ENCODE measurements at places on chromosomes 16 and 17.

DNA sequence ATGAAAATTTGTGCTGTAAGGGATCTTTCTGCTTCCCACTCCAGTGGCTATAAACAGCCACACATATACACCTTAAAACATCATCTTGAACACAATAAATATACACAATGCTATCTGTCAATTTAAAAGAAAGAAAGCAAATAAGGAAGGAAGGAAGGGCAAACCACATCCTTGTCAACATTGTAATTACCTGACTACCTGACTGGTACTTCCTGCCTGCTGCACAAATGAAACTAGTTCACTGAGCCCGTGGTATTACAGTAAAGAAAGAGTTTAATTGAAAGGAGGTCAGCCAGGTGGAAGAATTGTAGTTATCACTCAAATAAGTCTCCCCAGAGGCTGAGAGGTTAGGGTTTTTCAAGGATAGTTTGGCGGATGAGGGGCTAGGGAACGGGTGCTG, 344.4 kb upstream of the ASIC2 start:
- no peak for DNase-seq

- no peak for DNase-seq
Measured at GRCh38 chr17:12523244-12523643, 142.4 kb upstream of the MYOCD start.

- DNase-seq = no peak
Measured at GRCh38 chr17:10429421-10430045, 7.8 kb upstream of the MYH8 start.

DNA sequence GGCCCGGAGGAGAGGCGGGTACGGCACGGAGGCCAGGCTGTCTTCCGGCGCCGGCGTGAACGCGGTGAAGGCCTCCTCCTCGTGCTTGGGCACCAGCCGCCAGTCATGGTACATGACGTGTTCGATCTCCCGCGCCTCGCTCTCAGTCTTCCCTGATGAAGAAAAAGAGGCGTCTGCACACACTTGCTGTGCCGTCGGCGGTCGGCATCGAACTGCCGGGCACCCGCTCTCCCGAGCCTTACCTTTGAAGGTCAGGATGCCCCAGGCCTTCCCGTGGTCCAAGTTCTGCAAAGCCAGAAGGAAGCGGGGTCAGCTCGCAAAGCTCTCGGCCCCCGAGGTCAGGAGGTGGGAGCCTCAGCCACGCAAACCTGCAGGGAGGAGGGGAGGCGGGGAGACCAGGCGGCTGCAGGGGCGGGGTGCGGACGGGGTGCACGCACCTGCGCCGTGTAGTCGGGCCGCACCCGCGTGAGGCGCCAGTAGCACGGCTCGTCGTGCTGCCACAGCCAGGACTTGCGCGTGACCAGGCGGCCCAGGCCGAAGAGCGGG, at the start of gene EME2:
Gene EME2 (plus strand): TSS at position 449 of the 546 bp plus-strand sequence. CDS start 418 bp downstream, outside the sequence.
- peak; percentile 57 for DNase-seq

DNA sequence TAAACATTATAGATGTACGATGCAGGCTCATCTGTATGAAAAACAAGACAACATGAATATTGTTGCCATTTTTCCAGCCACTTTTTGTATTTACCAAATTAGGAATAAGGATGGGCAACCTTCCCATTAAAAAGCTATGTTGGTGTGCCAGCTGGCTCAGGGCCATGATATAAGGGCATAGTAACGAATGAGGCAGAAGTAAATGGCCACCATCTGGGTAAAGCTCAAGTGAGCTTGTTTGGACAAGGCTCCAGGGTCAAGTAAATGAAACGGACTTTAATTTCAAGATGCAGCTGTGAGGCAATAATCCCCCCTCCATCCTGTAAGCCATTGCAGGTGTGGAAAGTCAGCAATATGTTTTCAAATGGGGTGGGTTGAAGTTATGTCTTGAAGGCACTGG, 930.9 kb upstream of the CDH8 start:
- DNase-seq = no peak

GRCh38 chr16:13322336-13322735, 420.9 kb downstream of the SHISA9 start:
- DNase-seq = no peak

- no peak for DNase-seq
Measured at GRCh38 chr17:13352747-13353415, 248.8 kb downstream of the HS3ST3A1 start.

GRCh38 chr16:89420204-89420603, 70.2 kb downstream of the ANKRD11 start:
- DNase-seq = no peak

DNA sequence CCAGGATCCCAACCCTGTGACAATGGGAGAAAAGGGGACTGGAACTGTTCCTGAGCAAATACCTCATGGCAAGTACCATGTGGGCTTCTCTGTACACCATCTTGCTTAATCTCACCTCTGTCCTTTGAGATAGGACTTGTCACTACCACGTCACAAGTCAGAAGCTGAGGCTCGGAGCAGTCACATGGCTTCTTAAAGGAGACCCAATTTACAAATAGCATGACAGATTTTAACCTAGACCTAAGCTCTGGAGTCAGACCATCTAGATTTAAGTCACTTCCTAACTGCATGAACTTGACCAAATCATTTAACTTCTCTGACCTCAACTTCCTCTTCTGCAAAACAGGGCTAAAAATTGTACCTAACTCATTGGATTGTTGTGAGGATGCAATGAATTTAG, 36.0 kb upstream of the CCL1 start:
- DNase-seq = no peak

- DNase-seq = no peak
Measured at GRCh38 chr16:89442990-89443726, 47.2 kb downstream of the ANKRD11 start.

GRCh38 chr17:50534222-50534978, 1.9 kb downstream of the EPN3 start:
- peak; percentile 27 for DNase-seq

DNA sequence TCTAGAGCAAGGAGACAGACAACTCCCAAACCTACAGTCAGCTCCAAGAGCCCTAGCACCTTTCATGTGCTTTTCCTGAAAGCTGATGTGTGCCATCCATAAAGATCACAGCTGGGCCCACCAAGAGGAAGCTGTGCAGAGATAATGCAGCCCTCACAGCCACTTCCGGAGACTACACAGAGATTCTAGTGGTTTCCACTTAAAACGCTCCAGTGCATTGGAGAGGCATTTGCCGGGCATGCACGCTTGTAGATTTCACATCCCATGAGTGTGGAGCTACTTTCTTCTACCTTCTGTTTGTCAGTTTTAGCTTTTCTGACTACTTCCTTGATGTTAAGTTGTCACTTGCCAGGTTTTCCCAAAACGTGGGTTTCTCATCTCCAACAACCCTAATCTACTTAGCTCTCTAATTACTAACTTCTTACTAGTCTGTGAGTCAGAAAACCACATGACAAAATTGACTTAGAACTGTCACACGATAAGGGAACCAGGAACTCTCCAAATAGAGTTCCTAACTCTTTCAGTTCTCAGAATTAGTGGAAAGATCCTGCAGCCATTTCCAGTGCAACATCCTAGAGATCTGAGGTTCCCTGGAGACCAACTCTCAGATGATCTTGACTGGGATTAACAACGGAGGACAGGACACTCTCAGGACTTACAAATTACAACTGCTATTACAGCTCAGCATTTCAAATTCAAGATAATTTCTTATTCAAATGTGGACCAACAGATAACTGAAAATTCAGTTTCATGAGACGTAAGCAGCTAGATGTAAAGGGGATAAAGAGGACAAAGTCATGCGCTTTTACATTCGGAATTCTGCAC, 28.6 kb downstream of the PMP22 start:
- DNase-seq = no peak

DNA sequence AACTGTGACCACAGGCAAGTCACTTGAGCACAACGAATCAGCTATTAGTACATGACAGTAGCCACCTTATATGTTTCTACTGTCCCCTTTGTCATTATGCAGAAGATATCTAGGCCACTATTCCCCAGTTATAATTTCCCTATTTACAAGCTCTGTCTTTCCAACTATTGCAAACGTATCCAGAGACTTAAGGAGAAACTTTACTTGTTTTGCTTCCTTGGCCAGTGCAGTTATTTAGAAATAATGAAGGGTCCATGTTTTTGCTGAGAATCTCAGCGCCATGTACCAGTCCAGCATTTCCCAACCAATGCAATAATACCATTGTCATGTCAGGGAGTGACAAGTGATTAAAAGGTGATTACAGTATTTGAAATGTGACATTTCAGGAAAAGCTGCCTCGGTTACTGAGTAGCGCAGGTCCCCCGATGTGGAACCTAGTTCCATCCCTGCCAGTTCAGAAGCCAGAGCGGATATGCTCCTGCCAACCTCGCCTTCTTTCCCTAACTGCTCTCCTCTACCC, 743 bp downstream of the ZNF624 start:
- DNase-seq = no peak

DNA sequence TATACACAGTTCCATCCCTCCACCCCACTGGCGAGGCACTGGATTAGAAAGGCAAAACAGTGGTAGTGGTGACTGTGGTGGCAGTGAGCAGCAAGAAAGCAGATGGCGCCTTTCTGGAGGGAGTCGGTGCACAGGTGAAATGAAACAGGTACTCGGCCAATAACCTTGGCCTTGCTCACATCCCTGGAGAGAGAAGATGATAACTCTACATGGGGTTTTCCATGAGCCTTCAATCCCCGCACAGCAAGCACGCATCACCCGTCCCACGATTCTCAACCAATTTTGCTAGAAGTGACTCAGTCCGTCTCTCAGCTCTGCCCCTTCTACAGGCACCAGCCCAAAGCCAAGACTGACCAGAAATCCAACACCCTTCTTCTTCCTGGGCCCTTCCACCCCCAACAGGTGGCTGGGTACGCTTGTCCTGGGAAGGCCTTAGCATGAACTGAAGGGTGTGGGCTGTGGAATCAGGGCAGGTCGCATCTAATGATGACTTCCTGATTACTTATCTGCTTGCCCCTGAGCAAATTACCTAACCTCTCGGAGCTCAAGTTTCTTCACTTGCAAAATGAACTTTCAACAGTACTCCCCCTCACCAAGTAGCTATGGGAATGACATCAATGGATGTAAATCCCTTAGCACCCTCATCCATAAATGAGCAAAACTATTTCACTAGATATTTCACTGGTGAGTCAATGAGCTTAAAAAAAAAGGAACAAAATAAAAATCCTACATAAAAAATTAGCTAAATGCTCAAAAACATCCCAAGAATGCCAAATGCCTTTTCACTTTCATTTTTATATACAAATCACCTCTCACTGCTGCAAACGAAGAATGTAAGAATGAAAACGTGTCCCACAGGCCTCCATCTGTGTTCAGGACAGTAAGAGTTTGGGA, 18.0 kb downstream of the XPO6 start:
- DNase-seq = peak; percentile 26

DNA sequence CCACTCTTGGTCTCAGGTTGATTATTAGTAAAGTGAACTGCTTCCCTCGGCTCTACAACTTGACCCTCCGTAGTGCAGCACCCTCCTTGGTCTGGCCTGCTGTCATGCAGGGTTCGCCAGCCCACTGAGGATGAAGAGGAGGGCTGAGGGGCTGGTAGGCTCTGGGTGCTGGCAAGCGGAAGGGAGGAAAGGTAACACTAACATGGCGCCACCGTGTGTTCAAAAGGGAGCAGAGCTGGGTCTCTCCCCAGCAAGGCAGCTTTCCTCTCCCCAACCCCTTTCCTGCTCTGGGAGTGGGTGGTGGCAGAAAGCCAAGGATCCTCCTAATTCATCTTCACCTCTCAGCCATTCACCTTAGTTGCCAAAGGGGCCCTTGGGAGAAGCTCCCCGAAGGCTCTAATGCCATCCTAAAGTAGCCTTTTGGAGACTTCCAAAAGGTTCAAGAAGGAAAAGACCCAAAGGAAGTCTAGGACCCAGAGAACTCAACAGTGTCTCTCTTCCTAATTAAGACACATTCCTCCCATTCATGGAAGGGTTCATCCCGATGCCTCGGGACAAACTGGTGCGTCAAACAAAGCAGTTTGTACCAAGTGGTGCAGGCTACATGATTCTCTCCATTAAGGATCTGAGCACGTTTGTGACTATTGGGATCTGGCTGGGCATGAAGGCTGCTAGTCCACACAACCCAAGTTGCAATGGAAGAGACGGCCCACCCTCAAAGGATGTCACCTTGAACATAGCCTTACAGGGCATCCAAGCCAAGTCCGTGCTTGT, 90.8 kb upstream of the TOB1 start:
- DNase-seq = peak; percentile 64

- DNase-seq = no peak
Measured at GRCh38 chr17:46736100-46736499, 82.4 kb downstream of the WNT3 start.

- DNase-seq = no peak
Measured at GRCh38 chr17:6940186-6940649, 55.6 kb upstream of the ALOX12 start.

DNA sequence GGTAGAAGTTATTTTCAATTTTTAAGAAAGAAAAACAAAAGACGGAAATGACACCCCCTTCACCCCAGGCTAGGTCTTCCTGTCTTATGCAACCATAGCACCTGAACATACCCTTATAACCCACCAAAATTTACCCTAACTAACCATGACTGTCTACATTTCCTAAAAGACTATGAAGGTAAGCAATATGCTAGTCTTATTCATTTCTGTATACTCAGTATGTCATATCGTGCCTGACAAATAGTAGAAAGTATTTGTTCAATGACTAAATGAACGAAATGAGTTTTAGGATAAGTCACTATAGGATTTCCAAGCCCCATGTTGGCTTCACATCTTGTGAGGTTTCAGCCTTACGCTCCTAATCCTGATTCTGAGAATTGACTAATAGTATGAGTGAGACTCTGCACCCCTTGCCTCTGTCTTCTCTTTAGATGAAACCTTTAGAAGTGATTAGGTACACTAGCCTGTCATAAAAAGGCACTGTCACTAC, 6.5 kb downstream of the ADAT1 start:
- no peak for DNase-seq

DNA sequence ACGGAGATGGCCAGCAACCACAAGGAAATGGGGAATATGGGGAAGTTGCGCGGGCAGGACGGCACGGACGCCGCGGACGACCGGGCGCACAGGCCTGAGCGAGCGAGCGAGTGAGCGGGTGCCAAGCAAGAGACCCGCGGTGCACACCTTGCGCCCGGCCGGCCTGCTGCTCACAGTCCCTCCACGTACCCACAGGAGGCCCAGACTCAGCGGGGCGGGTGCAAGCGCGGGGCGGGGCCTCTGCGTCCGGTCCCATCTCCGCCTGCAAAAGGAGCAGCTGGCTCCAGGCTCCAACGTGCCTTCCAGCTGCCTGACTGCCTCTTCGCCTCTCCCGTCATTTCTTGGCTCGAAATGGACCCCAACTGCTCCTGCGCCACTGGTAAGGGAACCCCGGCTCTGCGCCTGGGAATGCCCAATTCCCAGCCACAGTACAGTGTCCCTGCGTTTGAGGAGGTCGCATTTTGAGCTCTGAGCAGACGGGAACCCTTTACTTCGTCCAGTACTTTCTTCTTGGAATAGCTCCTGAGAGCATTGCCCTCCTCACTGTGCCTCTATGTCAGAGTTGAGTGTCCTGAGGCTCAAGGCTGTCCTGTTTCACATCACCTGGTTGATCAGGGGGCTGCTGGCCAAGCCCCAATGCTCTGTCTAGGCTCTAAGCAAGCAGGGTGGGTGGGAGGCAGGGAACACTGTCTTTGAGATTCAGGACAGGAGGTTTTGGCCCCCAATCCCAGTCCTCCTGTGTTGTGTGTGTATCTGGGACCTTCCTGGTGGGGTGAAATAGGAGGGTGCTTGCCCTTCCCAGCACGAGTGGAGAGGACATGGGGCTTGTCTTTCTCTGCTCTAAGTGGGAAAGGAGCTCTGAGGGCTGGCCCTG, 8.1 kb upstream of the MT1E start:
- DNase-seq = peak; percentile 67

- DNase-seq = no peak
Measured at GRCh38 chr17:69828087-69828486, 246.9 kb upstream of the KCNJ16 start.

- DNase-seq = no peak
Measured at GRCh38 chr17:6067060-6067459, 3.1 kb upstream of the WSCD1 start.
